Right hindlimb (tissue), 1 donor: ENCODE measurements at places on chromosomes 16 and 17.

- DNase-seq = no peak
Observed at GRCh38 chr17:36726199-36726598, 124.8 kb downstream of the MRM1 start.

DNA sequence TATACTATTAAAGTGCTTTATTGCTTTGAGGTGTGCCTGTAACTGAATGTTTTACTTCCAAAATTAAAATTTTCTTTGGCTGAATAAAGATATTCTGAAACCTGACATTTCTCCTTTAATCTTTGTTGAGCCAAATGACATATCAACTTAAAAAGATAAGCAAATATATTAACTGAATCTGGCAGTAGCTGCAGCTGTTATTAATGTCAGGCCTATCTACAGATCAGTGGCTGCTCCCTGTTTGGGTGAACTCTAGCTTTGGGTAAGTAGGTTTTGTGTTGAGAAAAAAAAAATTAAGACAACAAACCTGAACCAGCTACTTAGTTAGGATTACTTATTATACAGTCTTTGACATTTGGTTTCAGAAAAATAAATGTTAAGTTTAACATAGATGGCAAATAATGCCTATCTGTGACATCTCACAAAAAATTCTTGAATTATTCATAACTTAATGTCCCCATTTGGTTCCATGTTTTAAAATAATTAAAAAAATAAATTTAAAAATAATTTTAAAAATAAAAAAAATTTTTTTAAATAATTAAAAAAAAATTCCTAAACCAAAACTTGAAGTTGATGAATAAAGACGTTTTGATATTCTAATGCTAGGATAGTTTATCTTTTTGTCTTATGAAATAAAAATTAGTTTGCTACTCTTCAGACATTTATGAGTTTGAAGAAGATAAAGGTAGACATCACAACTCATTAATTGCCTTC, 19.8 kb downstream of the CPD start:
- DNase-seq = no peak

GRCh38 chr16:12819126-12820117, 15.7 kb upstream of the CPPED1 start:
- peak; percentile 64 for DNase-seq

DNA sequence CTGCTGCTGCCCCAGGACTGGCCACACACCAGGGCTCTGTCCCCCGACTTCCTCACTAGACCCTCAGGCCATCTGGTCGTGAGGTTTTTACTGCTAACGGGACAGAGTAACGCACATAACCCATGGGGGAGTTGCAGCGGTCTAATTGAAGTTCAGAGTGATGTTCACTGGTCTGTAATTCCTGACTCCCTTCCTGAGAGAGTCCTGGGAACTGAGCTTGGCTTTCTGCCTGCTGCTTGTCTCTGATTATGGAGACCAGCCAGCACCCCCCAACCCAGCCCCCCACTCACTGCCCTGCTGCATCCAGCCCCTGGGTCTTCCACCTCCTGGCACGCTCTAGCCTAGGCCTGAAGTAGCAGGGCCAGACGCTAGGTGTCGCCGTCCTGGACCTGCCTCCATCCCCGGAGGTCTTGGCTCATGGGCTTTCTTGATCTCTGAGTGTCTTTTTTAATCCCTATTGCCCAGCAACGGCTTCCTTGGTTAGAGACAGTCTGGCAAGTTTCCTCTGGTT, 192.9 kb downstream of the CCDC182 start:
- peak; percentile 53 for DNase-seq

- DNase-seq = peak; percentile 53
Observed at GRCh38 chr16:58732545-58733247, 1.4 kb downstream of the GOT2 start.

GRCh38 chr16:56298948-56299596, 107.8 kb downstream of the GNAO1 start:
- DNase-seq = no peak

DNA sequence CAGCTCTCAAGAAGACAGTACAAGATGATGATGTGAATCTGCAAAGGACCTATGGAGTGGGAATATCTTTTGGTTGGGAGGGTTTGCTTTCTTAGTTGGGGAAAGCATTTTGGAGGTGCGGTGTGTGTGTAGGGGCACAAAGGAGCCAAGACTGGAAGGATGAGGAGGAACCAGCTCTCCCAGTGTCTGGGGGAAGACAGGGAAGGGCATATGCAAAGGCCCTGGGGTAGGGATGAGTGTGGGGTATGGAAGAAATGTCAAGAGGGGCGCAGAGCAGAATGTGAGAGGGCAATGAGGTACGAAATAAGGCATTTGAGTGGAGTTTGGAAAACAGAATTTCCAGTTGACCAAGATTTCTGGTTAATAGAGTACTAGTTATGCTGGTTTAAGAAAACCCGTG, 187.4 kb downstream of the SNX29 start:
- no peak for DNase-seq

- peak; percentile 19 for DNase-seq
Observed at GRCh38 chr16:20774703-20775362, 11.0 kb downstream of the ACSM3 start.

- no peak for DNase-seq
Observed at GRCh38 chr16:59053911-59054310, 319.8 kb upstream of the GOT2 start.

- no peak for DNase-seq
Observed at GRCh38 chr16:7369204-7369603, 36.6 kb downstream of the RBFOX1 start.

- no peak for DNase-seq
Observed at GRCh38 chr16:24418733-24419132, 120.6 kb upstream of the RBBP6 start.

- no peak for DNase-seq
Observed at GRCh38 chr16:80142281-80142680, 398.5 kb upstream of the DYNLRB2 start.

- DNase-seq = no peak
Observed at GRCh38 chr16:28212532-28212873, 738 bp upstream of the XPO6 start.

GRCh38 chr16:52073024-52073423, 473.9 kb downstream of the TOX3 start:
- DNase-seq = no peak

GRCh38 chr17:30541802-30542201, 64.6 kb downstream of the GOSR1 start:
- DNase-seq = no peak

GRCh38 chr17:62478424-62478879, at the start of gene TLK2:
Gene TLK2, plus strand, starts transcription at chr17:62478825. Its CDS starts 2,301 bp downstream, at chr17:62481126.
- peak; percentile 91 for DNase-seq

- DNase-seq = no peak
Observed at GRCh38 chr17:10337136-10337535, 35.7 kb downstream of the MYH13 start.

DNA sequence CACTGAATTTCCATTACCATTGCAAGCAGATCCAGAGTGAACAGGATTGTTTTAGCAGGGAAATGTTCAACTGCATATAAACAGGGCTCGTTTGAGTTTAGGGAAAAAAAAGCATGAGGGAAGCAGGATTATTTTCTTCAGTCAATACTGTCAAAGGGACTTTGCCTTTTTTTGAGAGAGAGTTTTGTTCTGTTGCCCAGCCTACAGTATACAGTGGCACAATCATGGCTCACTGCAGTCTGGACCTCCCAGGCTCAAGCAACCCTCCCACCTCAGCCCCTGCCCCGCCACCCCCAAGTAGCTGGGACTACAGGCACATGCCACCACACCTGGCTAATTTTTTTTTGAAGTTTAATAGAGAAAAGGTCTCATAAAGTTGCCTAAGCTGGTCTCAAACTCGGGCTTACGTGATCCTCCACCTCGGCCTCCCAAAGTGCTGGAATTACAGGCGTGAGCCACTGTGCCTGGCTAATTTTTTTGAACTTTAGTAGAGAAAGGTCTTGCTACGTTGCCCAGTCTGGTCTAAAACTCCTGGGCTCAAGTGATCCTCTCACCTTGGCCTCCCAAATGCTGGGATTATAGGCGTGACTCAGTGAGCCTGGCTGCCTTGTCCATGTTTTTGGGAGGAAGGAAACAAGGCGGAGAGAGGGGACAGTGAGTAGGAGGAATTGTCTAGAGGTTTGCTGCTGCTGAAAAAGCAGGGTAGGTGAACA, 14.8 kb downstream of the PKD1L3 start:
- no peak for DNase-seq

DNA sequence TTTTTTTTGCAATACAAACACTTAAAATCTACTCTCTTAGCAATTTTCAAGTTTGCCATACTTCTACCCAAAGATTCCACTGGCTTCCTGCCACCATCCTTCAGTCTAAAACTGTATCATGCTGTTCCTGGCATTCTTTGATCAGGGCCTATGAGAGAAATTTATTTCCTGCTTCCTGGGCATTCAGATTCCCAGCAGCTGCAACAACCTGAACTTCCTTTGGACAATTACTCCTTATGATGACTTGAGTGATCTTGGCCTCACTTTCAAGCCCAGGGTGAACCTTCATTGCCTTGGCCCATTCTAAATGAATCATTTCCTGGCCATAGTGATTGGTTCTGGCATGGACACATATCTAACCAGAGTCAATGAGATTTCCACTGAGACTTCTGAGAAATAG, 18.0 kb upstream of the MON1B start:
- no peak for DNase-seq

GRCh38 chr17:13647543-13648021, 45.9 kb upstream of the HS3ST3A1 start:
- DNase-seq = peak; percentile 76

- DNase-seq = no peak
Observed at GRCh38 chr16:20910781-20911321, 10.3 kb downstream of the LYRM1 start.
